Fibroblast of skin of back (primary cell): ENCODE measurements at places on chromosomes 4 and X.

GRCh38 chr4:110278127-110278526 is 79.7 kb upstream of the ELOVL6 start:
- no peak for DNase-seq

GRCh38 chrX:18607966-18608365 is 63.9 kb downstream of the RS1 start:
- DNase-seq: peak; percentile 11

DNA sequence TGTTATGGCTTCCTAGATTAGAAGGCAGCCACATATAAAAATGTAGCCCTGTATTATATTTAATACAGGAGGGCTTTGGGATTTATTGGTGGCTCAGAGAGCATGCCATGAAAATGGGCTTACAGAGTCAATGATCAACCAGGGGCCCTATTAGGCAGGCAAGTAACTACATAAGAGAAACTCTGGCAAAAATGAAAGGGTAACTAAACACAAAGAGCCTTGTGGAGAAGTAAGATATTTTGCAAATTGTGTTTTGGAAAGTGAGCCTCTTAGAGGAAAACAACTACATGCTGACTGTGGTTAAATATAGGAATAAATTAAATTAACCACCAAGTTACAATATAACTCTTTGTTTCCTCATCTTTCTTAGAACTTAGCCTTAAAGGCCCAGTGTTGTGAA is 5.5 kb downstream of the SAT1 start:
- DNase-seq: no peak

DNA sequence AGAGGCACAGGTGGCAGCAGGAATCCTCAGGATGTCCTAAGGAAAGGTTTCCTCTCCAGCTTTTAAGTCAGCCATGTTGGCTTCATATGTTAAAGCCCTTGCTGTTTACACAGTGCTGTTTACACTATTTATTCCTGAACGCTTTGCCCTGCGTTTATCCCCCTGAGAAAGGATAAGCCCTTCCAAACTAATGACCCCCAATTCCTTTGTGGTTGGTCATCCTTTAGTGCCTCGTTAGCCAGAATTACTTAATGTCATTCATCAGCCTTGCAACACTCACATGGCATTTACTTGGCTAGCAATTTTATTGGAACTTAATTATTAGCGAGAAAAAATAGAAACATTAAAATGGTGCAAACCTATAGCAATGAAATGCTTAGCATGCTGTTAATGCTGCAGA is 23.8 kb downstream of the VCX2 start:
- no peak for DNase-seq

GRCh38 chr4:17587094-17587822 is 10.3 kb downstream of the LAP3 start:
- no peak for DNase-seq

DNA sequence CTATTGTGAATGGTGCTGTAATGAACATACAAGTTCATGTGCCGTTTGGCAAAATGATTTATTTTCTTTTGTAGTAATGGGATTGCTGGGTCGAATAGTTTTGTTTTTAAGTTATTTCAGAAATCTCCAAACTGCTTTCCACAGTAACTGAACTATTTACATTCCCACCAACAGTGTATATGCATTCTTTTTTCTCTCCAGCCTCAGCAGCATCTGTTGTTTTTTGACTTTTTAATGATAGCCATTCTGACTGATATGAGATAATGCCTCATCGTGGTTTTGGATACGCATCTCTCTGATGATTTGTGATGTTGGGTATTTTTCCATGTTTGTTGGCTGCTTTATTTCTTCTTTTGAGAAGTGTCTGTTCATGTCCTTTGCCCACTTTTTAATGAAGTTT is 246.3 kb upstream of the ADGRL3 start:
- DNase-seq: peak; percentile 57

DNA sequence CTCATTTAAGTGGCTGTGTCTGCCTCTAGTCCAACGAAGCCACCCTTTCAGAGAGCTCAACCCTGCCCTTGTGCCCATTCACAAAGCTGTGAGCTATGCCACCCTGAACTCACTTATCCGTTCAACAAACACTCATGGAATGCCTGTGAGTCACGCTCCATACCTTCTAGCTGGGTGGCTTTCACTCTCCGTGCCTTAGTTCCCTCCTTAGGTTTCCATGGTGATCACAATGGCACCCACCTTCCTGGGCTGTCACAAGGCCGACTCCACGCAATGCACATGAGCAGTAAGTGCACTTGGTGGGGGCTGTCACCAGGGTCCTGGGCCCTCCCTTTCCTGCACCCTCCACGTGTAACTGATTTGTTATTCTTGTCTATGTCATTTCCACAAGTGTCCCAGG is 37.2 kb upstream of the PPP2R2C start:
- DNase-seq: no peak

- peak; percentile 43 for DNase-seq
These were observed 10.2 kb downstream of the HGFAC start for GRCh38 chr4:3451956-3452355.

GRCh38 chrX:101602077-101602476 is 15.7 kb downstream of the ARMCX6 start:
- DNase-seq: peak; percentile 70

DNA sequence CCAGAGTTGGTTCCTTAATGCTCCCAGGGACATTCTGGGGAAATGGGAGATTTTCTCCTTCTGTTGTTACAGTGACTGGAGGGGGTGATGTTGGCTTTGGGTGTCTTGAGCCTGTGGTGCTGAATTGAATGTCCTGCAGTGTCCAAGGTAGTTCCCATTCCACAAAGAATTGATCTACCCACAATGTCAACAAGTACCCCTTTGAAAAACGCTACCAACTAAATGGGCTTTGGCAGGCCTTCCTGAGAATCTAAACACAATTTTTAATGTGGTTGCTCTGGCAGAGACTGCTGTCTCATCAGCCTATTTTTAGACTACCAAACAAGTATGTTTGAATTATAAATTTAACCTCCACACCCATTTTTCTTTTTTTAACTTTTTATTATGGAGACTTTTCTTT is 69.4 kb downstream of the CCKAR start:
- DNase-seq: peak; percentile 30

DNA sequence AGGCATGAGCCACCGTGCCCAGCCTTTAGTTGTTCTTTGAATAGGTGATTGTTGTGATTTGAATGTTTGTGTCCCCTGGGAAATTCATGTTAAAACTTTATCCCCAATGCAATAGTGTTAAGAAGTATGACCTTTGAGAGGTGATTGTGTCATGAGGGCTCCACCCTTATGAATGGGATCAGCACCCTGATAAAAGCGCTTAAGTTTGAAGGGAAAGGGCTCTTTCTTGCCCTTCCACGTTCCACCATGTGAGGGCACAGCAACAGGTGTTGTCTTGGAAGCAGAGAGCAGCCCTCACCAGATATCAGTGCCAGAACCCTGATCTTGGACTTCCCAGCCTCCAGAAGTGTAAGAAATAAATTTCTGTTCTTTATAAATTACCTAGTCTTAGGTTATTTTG is 33.7 kb upstream of the RP2 start:
- DNase-seq: no peak

- DNase-seq: no peak
These were observed 53.9 kb upstream of the RPS6KA3 start for GRCh38 chrX:20320461-20321159.

DNA sequence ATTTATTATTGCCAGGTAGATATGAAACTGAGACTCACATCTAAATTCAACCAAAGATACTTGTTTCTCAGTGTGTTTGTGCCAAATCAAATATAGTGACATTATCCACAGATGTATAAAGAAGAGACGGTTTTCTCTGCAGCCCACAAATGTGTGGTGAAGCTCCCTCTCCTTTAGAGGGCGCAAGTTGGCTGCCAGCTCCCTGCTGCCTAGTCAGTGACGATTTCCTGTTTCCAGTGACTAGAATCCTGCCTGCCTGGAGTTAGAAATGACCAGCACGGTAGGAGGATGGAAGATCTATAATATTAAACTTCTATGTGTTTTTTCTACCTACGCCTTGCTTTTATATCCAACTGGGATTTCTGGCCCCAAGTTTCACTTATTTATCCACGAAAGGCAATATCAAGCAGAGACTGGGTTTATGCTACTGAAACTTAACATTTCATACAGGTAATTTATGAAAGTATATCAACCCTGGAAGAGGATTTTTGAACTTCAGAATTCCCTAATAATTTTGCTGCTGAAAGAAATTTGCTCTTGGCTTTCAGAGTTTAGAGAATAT is 1793.7 kb upstream of the TENM3 start:
- DNase-seq: peak; percentile 52

DNA sequence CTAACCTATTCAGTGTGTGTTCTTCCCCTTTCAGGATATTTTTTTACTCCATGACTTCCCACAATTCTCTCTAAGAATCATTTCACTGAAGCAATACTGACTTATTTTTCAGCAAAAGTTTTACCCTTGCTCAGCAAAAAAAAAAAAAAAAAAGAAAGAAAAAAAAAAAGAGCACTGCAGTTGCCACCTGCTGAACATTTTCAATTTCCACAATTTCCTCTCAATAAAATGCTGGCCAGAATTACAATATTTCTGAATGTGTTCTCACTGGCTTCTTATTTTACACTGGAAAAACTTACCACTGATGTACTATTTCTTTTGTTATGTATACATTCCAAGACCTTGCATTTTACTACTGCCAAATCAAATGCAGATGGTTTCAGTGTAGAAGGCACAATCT is 210.4 kb downstream of the PAPSS1 start:
- no peak for DNase-seq

GRCh38 chr4:108313546-108314339 is 145.0 kb upstream of the LEF1 start:
- DNase-seq: no peak

DNA sequence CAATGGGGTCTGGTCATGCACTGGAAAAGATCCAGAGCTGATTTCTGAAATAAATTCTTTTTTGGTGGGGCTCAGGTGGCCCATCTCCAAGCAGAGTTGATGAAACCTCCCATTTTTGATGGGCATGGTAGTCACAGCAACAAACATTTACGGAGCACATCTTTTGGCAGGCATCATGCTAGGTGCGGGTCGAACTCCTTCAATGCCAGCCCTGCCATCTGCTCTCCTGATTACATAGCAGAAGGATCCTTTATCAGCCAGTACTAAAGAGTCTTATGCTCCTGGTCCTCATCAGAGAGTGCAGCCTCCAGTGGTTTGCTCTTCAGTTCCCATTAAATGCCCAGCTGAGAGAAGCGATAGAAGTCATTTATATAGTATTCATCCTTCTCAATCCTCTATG is 121.7 kb downstream of the GRXCR1 start:
- no peak for DNase-seq

- peak; percentile 18 for DNase-seq
These were observed 329 bp downstream of the TBC1D14 start for GRCh38 chr4:6909970-6910339.

DNA sequence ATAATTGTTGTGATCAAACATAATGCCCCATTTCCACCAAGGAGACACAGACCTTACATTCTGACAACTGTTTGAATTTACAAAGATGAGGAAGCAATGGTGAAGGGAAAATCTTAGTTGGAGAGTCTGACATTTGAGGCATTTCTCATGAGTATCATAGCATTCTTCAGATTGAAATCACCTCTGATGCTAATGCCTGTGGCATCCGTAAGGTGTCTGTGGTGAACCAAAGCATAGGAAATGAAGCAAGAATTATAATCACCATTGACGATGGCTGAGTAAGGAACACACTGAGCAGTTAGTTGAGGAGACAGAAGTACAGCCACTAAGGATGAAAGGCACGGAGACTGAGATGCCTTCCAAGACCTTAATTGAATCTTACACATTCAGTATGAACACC is 575.7 kb downstream of the TRIML1 start:
- DNase-seq: peak; percentile 87

DNA sequence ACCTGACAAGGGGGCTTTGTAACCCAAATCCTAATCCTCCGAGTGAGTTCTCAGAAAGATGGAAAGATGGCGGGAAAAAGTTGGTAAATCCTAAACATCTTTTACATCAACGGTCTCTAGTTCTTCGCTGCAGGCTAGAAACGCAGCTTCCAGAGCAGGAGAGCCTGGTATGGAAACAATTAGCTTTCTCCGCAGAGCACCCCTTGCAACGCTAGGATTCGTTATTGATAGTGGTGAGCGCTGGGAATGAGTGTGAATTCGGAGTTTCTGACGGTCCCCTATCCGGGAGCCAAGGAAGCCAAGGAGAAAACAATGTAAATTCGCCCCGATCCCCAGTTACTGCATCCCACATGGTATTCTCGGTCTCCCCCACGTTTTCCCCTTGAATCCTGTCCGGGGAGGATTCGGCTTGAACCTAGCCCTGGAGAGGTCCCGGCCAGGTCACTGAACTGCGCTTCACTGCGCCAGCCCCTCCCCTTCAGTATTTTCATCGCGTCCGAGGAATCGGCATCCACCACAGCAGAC is 4.7 kb upstream of the NEUROG2 start:
- DNase-seq: no peak

DNA sequence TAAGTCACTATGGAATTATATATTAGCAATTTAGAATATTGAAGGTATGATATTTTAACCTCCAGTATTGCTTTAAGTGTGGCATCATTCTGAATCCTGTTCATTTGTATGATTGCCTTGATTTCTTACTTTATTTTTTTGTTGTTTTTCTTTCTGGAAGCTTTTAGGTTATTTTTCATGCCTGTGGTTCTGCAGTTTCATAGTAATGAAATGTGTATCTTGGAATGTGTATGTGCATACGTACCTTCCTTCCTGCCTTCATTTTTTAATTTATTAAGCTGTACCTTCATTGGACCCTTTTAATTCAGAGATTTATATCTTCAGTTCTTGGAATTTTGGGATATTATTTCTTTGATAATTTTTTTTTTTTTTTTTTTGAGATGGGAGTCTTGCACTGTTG is 22.1 kb downstream of the CPEB2 start:
- peak; percentile 68 for DNase-seq

DNA sequence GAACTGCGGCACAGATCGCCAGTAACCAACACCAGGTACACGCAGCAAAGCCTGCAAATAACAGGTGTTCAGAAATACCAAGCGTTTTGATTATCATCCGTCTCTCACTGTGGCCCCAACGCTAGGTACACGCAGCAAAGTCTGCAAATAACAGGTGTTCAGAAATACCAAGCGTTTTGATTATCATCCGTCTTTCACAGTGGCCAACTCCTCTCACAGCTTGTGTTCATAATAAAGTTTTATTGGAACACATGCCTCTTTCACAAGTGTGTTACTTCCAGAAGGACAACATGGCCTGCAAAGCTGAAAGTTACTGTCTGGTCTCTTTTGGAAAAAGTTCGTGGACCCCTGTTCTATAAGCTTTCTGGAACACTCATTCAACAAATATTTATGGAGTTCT is 153.1 kb downstream of the AFAP1 start:
- no peak for DNase-seq

DNA sequence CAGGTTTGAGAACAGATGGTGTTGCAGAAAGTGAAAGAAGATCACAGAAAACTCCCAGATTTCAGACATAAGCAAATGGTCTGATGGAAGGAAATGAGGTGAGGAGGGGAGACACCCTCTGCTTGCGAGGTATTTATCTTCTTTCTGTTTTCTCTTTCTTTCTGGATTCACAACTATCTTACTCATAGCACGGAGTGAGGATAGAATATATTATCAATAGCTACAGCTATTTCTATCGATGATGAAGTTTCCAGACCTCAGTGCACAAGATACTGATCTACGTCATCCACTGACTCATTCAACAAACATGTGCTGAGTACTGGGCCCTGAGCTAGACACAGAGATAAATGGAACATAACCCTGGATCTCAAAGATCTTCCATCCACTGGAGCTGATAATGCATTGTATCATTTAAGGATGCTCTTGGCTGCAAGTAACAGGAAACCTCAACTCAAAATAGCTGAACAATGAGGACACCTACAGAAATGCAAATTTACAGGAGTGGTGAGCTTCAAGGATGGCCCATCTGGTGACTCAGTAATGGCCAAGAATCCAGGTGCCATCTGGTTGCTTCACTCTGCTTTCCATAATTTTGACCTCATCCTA is 21.2 kb downstream of the SLC2A9 start:
- DNase-seq: peak; percentile 48
